Midbrain (tissue), 1 donor: ENCODE measurements at places on chromosomes 3 and 15.
A peak's percentile ranks its signal among the peaks of the same experiment; 100 is the strongest.

GRCh38 chr3:194286375-194287146 lies 64.6 kb downstream of the CPN2 start:
- DNase-seq, result no peak

DNA sequence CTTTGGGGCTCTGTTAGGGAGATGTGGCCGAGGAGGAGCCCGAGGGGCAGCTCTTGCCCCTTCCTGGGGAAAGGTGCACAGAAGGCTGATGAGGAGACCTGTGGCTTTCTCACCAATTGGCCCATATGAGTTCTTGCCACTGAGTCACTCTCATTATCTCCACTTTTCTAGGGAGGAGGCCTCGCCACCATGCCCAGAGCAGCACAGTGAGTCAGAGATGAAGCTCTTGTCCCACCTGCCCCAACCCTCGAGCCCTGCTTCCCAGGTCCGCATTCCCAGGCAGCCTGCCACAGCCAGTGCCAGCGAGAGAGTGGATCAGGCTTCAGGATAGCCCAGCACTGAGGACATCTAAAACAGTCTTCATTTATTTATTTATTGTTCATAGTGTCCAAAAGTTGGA lies 53.5 kb downstream of the AMOTL2 start:
- DNase-seq, result no peak

GRCh38 chr3:49716691-49717210 lies 2.7 kb downstream of the AMIGO3 start:
- DNase-seq, result no peak

GRCh38 chr15:31303726-31304648 lies 22.6 kb upstream of the KLF13 start:
- no peak for DNase-seq

- no peak for DNase-seq
Measured at GRCh38 chr15:28985691-28986090, 99.9 kb downstream of the APBA2 start.

DNA sequence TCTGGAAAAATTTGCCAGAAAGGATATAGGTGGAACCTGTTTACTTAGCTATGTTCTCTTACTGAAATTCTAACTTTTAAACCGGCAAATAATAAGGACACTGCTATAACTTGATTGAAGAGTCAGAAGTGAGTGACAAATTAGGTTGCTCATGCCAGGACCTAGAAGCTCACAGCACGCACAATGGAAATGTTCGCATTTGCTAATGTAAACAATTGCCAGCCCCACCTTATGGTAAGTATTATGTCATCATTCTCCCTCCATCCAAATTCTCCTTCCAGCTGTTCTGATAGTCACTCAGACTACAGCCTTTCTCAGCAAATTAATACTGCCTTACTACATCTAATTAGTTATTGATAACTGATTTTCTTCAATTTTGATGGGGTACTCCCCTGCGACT lies 4.8 kb upstream of the STXBP5L start:
- no peak for DNase-seq

DNA sequence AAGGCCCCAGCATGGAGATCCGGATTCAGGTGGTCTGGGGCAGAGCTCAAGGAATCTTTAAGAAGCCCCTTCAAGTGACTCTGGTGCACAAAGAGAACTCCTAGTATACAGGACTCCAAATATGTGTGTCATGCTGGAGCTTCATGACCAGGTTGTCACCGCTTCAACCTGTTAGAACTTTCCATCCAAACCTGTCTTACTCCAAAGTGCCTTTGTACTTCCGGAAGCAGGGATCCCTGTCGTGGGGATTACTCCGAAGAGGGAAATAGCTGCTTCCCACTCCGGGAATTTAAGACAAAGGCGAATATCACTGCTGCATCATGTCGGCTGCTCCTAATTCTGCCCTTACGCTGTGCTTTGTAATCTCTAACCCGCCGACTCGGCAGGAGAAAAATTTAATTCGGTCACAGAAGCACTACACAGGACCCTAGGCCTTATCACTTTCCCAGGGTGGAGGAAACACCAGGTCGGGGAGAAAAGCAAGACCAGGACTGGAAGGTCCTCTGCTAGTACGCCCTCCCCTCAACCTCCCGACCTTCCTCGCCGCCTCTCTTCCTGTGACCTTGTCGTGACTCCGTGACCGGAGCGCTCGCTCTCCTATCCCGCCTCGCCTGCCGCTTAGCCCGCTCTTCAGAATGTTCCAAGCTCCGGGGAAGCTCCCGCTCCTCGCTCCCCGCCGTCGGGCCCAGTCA lies 730 bp downstream of the HIGD1A start:
- DNase-seq, result peak; percentile 44

GRCh38 chr3:54299169-54299935 lies 177.0 kb downstream of the CACNA2D3 start:
- DNase-seq, result no peak

DNA sequence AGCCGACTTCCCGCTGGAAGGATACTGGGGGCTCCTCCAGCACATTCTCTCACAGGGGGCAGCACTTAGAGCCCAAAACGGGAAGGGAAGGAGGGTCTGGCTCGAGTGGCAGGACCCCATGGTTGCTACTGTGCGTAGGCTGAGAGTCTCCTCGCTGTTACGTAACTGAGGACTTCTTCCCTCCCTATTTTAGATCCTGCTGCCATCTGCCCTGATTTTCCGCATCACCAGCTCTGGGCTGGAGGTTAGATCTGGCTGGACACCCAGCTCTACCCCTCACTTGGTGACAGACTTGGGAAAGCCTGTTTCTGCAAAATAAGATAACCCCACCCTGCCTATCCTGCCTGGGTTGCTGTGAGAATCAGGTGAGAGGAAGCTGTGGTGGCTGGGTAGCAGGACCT lies 47.7 kb downstream of the BDH1 start:
- DNase-seq, result no peak

DNA sequence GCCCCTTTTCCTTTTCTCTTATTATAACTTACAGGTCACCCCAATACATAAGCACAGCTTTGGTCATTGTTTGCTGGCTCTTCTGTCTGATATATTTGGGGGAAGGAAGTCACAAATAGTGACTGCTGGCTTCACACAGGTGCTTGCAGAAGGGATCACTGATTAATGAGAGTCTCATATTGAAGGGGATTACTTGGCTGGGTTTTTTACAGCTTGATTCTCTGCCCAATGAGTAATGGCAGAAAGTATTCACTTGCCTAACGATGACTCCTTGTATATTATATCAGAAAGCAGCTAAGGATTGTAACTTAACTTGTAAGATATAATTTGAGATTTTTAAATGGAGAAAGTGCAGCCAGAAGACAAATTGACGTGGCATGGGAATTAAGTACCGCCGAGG lies 119.3 kb upstream of the PFN2 start:
- DNase-seq, result no peak

- DNase-seq, result no peak
Measured at GRCh38 chr3:138936741-138937689, 9.9 kb downstream of the FOXL2 start.

- no peak for DNase-seq
Measured at GRCh38 chr15:48928877-48929538, 34.7 kb downstream of the SHC4 start.

GRCh38 chr3:13896473-13897154 lies 16.7 kb upstream of the WNT7A start:
- peak; percentile 61 for DNase-seq

DNA sequence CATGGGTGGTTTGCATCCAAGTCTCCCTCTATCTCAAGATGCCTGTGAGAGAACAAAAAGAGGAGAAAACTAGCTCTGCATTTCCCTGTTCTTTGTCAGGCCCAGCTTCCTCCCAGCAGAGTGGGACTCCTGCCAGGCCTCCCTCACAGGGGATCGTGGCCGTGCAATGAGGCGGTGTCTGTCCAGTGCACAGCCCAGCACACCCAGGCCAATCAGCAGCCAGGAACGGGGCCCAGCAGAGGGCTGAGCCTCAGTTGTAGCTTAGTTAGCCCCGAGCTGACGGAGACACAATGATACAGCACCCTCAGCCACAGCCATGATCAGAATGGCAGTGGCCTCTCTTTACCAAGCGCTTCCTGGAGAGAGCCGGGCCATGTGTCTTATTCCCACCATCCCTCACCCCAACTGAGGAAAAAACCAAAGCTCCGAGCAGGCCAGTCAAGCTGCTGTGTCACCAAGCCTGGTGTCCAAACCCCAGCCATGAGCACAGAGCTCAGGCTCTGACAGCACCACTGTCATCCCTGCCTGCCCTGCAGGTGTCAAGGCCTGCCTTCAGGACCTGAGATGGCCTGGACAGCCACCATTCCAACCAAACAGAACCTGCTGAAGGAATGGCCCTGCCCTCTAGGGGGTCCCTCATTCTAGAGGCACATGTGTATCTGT lies 71.1 kb downstream of the DNAJB8 start:
- DNase-seq, result peak; percentile 6

- no peak for DNase-seq
Measured at GRCh38 chr3:100131241-100131640, 16.9 kb upstream of the FILIP1L start.

DNA sequence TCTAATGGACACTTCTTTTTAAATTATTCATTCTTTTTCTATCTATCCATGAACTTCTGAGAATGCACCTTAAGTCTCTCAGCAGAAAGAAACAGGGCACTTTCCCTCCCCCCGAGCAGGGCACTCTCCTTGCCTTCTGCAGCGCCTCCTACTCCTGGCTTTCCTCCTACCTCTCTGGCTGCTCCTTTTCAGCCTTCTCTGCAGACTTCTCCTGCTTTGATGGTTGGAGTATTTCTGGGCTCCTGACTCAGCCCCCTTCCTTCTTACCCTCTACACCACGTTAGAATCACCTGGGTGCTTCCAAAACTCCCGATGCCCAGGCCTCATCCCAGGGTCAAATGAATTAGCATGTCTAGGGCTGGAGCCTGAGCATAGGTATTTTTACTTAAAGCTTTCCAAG lies 3.4 kb downstream of the SCN5A start:
- DNase-seq, result no peak

- DNase-seq, result no peak
Measured at GRCh38 chr3:58884453-58884852, 165.4 kb downstream of the CFAP20DC start.

DNA sequence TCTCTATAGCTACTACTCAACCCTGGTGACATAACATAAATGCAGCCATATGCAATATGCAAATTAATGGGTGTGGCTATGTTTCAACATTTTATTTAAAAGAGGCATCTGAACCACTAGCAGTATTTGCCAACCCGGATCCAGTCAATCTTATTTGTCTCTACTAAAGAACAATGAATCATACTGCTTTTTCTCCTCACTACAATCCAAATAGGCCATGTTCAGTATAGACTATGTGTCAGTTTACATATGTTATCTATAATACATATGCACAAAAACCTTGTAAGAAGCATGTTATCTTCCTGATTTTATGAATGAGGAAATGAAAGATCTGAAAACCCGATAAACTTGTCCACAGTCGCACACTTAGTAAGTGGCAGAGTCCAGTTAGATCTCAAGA lies 125.7 kb downstream of the STAG1 start:
- DNase-seq, result no peak

DNA sequence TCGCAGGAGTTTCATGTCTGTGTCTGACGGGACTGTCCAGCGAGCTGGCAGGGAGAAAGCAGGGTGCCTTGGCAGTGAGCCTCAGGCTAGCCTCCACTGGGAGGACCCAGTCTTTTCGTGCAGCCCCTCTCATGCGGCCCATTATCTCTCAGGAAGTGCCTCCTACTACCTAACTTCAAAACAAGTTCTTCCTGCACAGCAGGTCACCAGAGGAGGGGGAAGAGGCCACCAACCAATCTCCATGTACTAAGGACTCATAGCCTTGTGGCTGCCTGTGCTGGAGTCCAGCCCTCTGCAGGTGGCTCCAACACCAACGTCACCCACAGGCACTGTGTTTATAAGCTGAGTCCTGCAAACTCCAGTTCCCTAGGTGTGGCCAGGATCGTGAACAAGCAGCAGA lies 4.8 kb downstream of the VIPR1 start:
- no peak for DNase-seq

DNA sequence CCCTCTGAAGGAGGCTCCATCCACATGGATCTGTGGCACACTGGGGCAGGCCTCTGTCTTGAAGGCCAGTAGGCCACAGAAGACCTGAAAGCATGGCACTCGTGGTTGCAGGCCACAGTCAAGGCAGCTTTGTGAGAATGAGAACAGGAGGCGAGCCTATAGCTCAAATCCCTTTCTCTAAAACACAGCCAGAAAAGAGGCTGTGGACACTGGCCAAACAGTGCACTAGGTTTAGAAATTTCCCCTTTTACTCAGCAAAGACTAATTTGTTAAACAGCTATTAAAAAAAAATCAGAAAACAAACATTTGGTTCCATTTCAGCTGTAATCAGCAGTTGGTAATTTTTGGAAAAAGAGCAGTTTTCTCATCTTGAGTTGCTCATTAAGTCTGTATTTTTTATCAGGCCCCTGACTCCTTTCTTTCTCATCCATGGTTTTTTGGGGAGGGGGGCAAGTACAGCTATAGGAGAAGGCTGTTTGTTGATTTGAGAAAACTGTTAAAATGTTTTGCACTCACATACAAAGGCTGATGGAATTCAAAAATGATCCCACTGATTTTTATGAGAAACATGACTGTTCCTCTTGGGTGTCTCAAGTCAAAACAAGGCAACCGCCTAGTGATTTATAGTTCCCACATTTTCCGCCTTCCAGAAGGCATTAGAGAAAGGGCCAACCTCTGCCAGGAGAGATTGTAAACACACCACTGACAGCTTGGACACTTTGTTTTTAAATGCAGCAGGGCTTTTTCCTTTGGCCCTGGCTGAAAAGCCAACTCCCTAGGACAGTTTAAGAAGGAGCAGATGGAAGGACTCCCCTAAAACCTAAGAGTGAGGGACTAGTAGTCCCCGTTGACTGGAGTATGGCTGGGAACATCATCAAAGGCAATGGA lies 28.1 kb downstream of the PARP16 start:
- no peak for DNase-seq

DNA sequence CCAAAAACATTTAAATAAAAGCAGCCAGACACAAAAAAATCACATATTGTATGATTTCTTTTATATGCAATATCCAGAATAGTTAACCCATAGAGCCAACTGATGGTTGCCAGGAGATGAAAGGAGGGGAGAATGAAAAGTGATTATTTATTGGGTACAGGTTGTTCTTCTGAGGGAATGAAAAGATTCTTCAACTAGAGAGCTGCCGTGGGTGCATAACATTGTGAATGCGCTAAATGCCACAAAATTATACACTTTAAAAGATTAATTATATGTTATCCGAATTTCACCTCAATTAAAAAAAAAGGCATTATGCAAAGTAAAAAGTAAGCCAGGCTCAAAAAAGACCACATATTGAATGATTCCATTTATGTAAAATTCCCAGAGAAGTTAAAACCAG lies 36.1 kb downstream of the PRKAR2A start:
- no peak for DNase-seq
